ENCODE measurements at places on chromosomes 16 and 17.
A peak's percentile ranks its signal among the peaks of the same experiment; 100 is the strongest.

DNA sequence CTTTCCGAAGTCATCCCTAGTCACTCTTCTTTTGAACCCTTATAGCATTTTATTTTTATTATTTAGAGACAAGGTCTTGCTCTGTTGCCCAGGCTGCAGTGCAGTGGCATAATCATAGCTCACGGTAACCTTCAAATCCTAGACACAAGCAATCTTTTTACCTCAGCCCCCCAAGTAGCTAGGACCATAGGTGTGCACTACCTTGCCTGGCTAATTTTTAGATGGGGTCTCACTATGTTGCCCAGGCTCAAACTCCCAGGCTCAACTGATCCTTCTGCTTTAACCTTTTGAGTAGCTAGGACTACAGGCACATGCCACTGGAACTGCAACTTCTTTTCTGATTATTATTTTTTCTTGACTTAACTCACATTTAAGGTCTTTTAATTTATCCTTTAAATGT, 33.0 kb upstream of the TMEM97 start:
- no peak for DNase-seq

- DNase-seq, result no peak
These were observed 164.0 kb upstream of the HS3ST3A1 start for GRCh38 chr17:13765701-13766100.

DNA sequence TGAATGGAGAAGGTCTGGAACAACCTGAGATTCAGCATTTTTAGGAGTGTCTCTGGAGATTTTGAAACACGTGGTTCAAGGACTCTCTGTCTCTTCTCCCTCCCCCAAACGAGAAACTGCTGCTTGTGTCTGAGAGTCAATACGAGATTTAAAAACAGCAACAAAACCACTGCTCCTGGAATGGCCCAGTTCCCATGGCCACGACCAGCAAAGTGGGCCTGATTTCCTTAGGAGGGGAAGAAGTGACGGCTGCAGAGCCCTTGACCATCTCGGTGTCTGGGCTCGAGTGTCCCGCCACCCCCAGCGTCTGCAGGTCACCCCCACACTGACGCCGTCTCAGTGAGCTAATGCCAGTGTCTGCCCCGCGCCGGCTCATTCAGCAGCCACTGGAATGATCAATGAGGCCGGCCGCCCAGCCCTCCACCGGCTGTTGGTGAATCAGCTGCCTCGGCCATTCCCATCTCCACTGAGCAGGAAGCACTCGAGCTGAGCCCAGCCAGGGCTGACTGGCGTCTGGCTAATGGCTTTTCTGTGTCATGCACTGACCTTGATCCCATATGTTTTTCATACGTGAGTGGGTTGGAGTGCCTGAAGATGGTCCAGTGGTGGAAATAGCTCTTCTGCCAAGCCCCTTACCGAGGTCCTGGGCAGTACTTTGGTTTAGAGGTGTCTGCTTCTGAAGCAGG, 151.8 kb downstream of the PITPNC1 start:
- DNase-seq, result no peak

DNA sequence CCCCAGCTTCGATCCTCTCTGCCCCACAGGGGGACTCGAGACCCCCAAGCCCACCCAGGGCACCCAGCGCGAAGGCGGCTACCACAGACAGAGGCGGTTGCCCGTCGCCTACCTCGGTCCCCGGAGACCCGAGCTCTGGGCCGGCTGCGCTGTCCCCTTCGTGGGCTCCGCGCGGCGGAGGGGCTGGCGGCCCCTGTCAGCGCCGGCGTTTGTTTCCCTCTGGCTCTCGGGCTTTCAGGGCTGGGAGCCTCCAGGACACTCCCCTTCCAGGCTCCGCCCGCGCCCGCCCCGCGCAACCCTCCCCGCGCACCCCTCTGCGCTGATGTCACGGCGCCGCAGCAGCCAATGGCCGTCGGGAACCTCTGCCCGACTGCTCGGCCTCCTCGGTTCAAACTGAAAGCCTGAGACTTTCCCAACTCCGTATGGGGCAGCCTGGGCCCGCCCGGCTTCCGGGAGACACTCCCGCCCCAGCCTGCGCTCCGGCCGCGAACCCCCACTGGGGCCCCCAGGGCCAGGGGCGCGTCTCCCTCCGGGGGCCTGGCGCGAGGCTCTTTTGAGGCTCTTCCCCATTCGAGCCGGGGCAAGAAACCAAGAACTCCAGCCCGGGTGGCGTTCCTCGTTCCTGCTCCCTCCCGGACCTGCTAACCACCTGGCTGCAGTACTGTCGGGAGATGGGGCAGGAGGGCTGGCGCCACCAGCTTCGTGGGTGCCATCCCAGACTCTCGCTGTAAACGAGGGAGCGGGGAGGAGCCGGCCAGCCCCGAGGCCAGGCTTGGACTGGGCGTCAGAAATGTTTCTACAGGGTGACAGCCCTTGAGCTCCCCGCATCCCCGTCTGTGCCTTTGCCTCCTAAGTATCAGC, at the start of gene CDC42EP4:
CDC42EP4 (minus strand) TSS at position 221 of the 861 bp plus-strand sequence. CDS start 25,501 bp downstream, outside the sequence.
- DNase-seq, result peak; percentile 82

- DNase-seq, result peak; percentile 68
These were observed 6.7 kb upstream of the SLC25A39 start for GRCh38 chr17:44331249-44331760.

Data from COLO829 (cell line).